A673 (cell line): ENCODE measurements at places on chromosomes 1 and 21. TPM values are rescaled to one million over a fixed set of nuclear protein-coding genes. Genes with fewer than 3 reads are reported as not detected.
A peak's percentile ranks its signal among the peaks of the same experiment; 100 is the strongest.

DNA sequence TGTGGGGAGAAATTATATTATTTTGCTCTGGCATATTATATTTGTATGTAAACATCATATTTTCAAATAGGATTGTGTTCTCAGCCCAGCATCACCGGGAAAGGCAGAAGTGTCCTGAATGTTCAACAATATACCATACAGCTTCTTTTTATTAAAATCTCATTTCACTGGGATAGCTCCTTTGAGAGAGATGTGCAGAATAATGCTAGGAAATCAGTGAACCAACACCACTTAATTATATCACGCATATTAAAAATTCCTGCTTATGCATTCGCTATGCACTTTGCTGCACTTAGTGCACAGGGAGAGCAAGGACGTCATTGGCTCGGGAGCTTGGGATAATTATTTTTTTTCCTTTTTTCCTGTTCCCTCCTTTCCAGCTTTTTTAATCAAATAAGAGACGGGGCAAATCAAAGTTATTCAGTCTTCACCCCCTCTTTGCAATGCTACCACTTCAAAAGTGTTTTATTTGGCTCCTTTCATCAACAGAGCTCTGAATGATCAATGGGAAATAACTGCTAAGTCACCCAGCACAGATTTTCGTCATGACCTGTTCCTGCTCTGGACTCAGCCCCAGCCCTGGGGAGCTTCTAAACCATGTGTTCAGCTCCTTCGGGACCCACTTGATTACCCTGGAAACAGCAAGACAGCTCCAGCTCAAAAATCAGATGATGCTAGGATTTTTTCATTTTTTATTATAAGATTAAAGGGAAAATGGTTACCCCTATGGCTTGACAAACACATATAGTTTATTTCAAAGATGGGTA lies 165.5 kb upstream of the DUSP10 start:
- no peak for DNase-seq
- no peak overlapping the region for H3K4me3 ChIP-seq
- no peaks in the 10 kb centered on the region for H3K36me3 ChIP-seq
- H3K27ac ChIP-seq = no peak overlapping the region
- no peaks in the 10 kb centered on the region for H3K27me3 ChIP-seq
- H3K4me1 ChIP-seq = no peaks in the 10 kb centered on the region

The GPR89A gene
- 31.3 and 32.4 TPM in 2 replicates for total RNA-seq

GRCh38 chr1:211339631-211340041 lies 13.0 kb downstream of the TRAF5 start:
- DNase-seq = no peak
- no peaks in the 10 kb centered on the region for H3K27me3 ChIP-seq
- no peak overlapping the region for H3K4me3 ChIP-seq
- H3K4me1 ChIP-seq = no peaks in the 10 kb centered on the region

The TEX38 gene
- total RNA-seq = not detected in 2 replicates

- H3K4me1 ChIP-seq = no peaks in the 10 kb centered on the region
- DNase-seq = no peak
- H3K36me3 ChIP-seq = peaks cover 29% of the 10 kb centered on the region
- no peak overlapping the region for H3K27ac ChIP-seq
These were observed 55.2 kb downstream of the BRWD1 start for GRCh38 chr21:39258207-39258606.

GRCh38 chr1:152926091-152926490 lies 17.7 kb downstream of the IVL start:
- H3K36me3 ChIP-seq = no peaks in the 10 kb centered on the region
- DNase-seq = peak; percentile 12
- H3K4me1 ChIP-seq = no peaks in the 10 kb centered on the region
- no peak overlapping the region for H3K27ac ChIP-seq
- H3K27me3 ChIP-seq = peaks cover 6% of the 10 kb centered on the region

- no peaks in the 10 kb centered on the region for H3K36me3 ChIP-seq
- H3K4me3 ChIP-seq = peak within 1 kb of the TSS; percentile 45
- no peak within 1 kb of the TSS for H3K27ac ChIP-seq
- no peaks in the 10 kb centered on the region for H3K4me1 ChIP-seq
- no peak for DNase-seq
These were observed at the start of gene TNFRSF1B for GRCh38 chr1:12166834-12167492. TSS of gene TNFRSF1B (plus strand) at chr1:12166991. CDS start at chr1:12167092, 101 bp downstream.

DNA sequence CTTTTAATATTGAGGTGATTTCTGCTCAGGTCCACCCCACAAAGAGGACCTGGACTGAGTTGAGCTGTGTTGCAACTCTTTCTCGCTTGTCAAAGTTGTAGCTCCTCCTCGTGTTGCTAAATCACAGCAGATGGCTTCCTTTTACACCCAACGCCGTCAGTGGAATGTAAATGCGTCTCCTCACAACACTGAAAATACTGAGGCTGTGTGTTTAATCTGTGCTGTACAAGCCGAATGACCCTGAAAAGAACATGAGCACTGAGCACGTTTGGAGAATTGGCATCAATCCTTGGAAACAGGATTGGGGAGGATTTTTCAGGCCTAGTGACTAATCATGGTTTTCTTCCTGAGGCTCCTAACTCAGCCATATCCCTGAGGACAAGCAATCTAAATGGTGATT lies 196.0 kb downstream of the CRB1 start:
- no peak overlapping the region for H3K27ac ChIP-seq
- H3K4me1 ChIP-seq = peaks cover 9% of the 10 kb centered on the region
- no peaks in the 10 kb centered on the region for H3K27me3 ChIP-seq
- H3K36me3 ChIP-seq = no peaks in the 10 kb centered on the region
- H3K4me3 ChIP-seq = no peak overlapping the region

GRCh38 chr1:2486558-2486957 lies 10.5 kb downstream of the PLCH2 start:
- H3K27ac ChIP-seq = no peak overlapping the region
- no peaks in the 10 kb centered on the region for H3K36me3 ChIP-seq
- no peaks in the 10 kb centered on the region for H3K4me1 ChIP-seq
- no peaks in the 10 kb centered on the region for H3K27me3 ChIP-seq

GRCh38 chr1:202068596-202068995 lies 54.1 kb upstream of the GPR37L1 start:
- no peaks in the 10 kb centered on the region for H3K36me3 ChIP-seq
- no peaks in the 10 kb centered on the region for H3K27me3 ChIP-seq
- no peaks in the 10 kb centered on the region for H3K4me1 ChIP-seq
- H3K27ac ChIP-seq = no peak overlapping the region

DNA sequence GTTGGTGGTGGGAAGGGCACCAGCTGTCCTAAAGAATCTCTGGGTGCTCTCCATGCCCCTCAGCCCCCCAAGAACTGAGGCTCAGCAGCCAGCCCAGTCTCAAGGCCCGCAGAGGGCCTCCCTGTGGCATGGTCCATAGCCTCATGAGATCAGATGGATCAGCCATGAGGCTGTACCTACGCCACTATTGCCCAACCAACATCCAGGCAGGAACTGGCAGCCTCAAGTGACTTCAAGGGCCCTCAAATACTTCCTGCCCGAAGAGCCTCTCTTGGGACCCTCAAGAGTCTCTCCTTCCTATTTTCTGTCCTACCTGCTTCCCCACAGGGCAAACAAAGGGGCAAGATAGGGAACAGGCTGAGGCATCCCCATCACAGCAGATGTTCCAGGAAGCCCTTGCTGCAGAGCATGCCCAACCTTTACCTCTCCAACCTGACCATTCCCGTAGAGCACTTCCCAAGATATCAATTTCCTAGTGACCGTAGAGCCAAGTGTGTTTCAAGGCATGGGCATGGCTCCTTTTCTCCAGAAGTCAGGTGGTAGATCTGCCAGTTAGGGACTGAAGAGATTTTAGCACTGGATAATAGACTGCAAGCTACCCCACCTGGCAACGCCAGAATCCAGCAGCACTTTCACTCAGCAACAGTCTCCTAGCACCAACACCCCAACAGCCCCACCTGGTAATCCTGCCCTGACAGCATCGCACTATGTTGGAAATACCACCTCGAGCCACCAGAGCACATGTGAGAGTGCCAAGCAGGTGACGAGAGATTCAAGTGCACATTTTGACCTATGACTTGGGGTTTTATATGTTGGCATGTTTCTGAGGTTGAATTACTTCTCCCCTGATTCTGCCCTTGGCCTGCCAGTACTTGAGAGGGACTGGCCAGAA lies 13.7 kb upstream of the MFSD2A start:
- H3K36me3 ChIP-seq = no peaks in the 10 kb centered on the region
- DNase-seq = no peak
- no peak overlapping the region for H3K4me3 ChIP-seq
- no peaks in the 10 kb centered on the region for H3K27me3 ChIP-seq
- no peak overlapping the region for H3K27ac ChIP-seq

- no peaks in the 10 kb centered on the region for H3K4me1 ChIP-seq
- no peak overlapping the region for H3K27ac ChIP-seq
- no peak overlapping the region for H3K4me3 ChIP-seq
- peaks cover 20% of the 10 kb centered on the region for H3K27me3 ChIP-seq
- H3K36me3 ChIP-seq = no peaks in the 10 kb centered on the region
These were observed 11.1 kb upstream of the RIMKLA start for GRCh38 chr1:42369471-42369870.

- H3K36me3 ChIP-seq = no peaks in the 10 kb centered on the region
- H3K4me3 ChIP-seq = no peak overlapping the region
- H3K27ac ChIP-seq = no peak overlapping the region
- H3K4me1 ChIP-seq = no peaks in the 10 kb centered on the region
- no peak for DNase-seq
These were observed 20.9 kb upstream of the LYPLAL1 start for GRCh38 chr1:219152751-219153150.

The LCE1B gene
- not detected in 2 replicates for total RNA-seq

- DNase-seq = no peak
- H3K36me3 ChIP-seq = no peaks in the 10 kb centered on the region
- H3K4me1 ChIP-seq = peaks cover 4% of the 10 kb centered on the region
- H3K4me3 ChIP-seq = no peak overlapping the region
- no peak overlapping the region for H3K27ac ChIP-seq
These were observed 3.2 kb upstream of the MYOC start for GRCh38 chr1:171655746-171656116.

The CELA3B gene
- total RNA-seq = not detected in 2 replicates

The SNX7 gene
- 4.4 and 5.7 TPM in 2 replicates for total RNA-seq

The GPR153 gene
- 8.4 and 11.7 TPM in 2 replicates for total RNA-seq

The DRAXIN gene
- total RNA-seq = 5.5 and 6.7 TPM in 2 replicates

The NBPF20 gene
- 3.9 TPM in 2 replicates for total RNA-seq

The C1QC gene
- not detected in 2 replicates for total RNA-seq

GRCh38 chr1:66371233-66372005 lies 162.5 kb upstream of the SGIP1 start:
- H3K36me3 ChIP-seq = peaks cover 59% of the 10 kb centered on the region
- no peak overlapping the region for H3K4me3 ChIP-seq
- no peak overlapping the region for H3K27ac ChIP-seq
- DNase-seq = no peak
- H3K27me3 ChIP-seq = no peaks in the 10 kb centered on the region
- H3K4me1 ChIP-seq = peaks cover 5% of the 10 kb centered on the region

The TMEM201 gene
- 46.5 and 49.0 TPM in 2 replicates for total RNA-seq

The KRTAP12-2 gene
- total RNA-seq = 1.6 and 1.8 TPM in 2 replicates

The RRAGC gene
- 19.9 and 26.0 TPM in 2 replicates for total RNA-seq

- H3K36me3 ChIP-seq = no peaks in the 10 kb centered on the region
- no peak overlapping the region for H3K27ac ChIP-seq
- no peaks in the 10 kb centered on the region for H3K4me1 ChIP-seq
- H3K27me3 ChIP-seq = no peaks in the 10 kb centered on the region
- H3K4me3 ChIP-seq = no peak overlapping the region
These were observed 384.6 kb downstream of the PLPP3 start for GRCh38 chr1:56194701-56195300.

GRCh38 chr1:31637915-31638673 lies 6.6 kb downstream of the PEF1 start:
- no peak overlapping the region for H3K4me3 ChIP-seq
- no peak overlapping the region for H3K27ac ChIP-seq
- no peaks in the 10 kb centered on the region for H3K36me3 ChIP-seq

- DNase-seq = no peak
- no peak overlapping the region for H3K4me3 ChIP-seq
- no peaks in the 10 kb centered on the region for H3K36me3 ChIP-seq
- no peak overlapping the region for H3K27ac ChIP-seq
- no peaks in the 10 kb centered on the region for H3K27me3 ChIP-seq
These were observed 9.0 kb upstream of the TBX19 start for GRCh38 chr1:168271636-168272035.

The CACHD1 gene
- total RNA-seq = 39.2 and 42.6 TPM in 2 replicates

DNA sequence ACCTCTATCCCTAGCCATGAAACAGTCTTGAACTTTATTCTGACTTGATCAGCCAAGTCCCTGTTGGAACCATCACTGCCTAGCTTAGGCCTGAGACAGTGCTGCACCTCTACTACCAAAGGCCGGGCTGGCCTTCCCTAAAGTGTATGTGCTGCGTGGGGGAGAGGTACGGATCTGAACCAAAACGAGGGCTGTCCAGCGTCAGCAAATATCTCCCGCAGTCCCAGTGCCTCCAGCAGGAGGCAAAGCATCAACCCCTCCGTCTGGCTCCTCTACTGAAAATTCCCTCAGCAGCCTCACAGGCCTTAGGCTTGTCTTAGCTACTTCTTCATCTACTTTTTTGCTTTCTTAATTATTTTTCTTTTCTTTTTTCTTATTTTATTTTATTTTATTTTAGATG lies 33.3 kb upstream of the KIF26B start:
- no peak for DNase-seq
- no peaks in the 10 kb centered on the region for H3K4me1 ChIP-seq

The DMRTB1 gene
- not detected in 2 replicates for total RNA-seq

The SPRR1A gene
- not detected in 2 replicates for total RNA-seq

DNA sequence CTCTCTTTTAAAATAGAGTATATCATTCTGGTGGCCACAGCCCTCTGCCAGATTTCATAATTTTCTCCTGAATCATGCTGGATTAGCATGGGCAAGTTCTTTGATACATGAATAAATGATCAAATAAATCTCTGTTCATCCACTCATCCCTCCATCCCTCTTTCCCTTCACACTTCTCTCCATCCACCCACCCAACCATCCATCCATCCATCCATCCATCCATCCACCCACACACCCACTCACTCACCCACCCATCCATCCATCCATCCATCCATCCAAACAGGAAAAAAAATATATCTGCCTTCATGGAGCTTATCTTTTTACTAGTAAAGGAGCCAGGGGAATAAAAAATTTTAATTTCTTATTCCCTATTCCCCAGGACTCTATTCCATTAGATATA lies 49.3 kb downstream of the URB2 start:
- H3K36me3 ChIP-seq = no peaks in the 10 kb centered on the region
- H3K4me1 ChIP-seq = no peaks in the 10 kb centered on the region
- H3K27ac ChIP-seq = no peak overlapping the region
- H3K4me3 ChIP-seq = no peak overlapping the region
